ENCODE measurements at places on chromosomes 1 and 21.

DNA sequence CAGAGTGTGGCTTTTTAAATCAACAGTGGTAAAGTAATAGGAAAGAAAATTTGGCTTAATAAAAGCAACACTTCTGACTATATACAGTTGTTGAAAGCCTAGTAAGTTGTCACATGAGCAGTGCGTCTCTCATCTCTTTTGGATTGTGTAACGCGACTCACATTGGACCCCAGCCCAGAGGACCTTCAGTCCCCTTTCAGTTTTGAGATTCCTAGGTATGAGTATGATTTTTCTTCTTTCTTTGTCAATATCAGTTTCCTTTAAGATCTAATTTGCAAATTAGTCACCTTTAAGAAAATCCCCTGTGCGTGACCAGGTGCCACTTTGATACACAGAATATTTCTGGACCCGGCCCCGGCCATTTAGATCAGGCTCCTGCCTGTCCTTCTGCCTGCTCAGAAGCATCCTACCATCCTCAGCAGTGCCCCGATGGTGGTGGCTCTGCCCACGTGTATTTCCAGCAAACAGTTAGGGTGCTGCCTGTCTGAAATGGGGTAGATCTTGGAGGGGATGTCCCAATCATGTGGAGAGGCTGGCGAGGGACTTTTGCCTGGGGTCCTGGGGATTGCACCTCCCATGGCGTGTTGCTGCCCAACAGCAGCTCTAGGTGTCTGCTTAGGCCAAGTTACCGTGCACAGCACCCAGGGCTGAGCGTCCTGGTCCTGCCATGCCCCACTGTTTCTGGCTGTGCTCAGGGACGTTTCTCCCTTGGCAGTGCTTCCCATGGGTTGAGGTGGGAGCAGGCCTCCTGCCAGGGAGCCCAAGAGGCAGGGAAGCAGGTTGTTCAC lies 21.1 kb downstream of the SNAP47 start:
- DNase-seq: no peak

DNA sequence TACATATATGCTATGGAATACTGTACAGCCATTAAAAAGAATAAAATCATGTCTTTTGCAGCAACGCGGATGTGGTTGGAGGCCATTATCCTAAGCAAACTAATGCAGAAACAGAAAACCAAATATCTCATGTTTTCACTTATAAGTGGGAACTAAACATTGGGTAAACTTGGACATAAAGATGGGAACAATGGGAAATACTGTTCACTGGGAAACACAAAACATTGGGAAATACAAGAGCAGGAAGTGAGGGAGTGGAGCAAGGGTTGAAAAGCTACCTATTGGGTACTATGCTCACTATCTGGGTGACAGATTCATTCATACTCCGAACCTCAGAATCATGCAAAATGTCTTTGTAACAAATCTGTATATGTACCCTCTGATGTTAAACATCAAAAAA lies 17.3 kb upstream of the PPT1 start:
- DNase-seq: no peak

- DNase-seq: no peak
These were observed 197.4 kb downstream of the FGGY start for GRCh38 chr1:59494145-59494833.

DNA sequence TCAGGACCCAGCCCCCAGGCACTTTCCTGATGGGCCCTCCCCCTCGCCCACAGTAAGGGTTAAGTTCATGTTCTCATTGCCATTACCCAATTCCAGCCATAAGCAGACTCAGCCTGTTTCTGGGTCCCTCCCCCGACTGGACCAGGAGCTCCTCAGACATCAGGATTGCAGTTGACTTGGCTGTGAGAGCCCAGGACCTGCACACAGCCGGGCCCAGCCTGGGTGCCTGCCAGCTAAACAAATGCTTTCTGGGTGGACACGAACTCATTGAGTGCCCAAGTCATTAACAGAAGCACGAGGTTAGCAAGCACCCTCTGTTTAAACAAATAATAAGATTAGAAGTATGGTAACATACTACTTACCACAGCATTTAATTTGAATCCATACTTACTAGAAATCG lies 147.9 kb upstream of the POU3F1 start:
- peak; percentile 51 for DNase-seq

All from NCI-H774 (cell line).